ENCODE measurements at places on chromosomes 2 and 18. TPM values are rescaled to one million over a fixed set of nuclear protein-coding genes. Genes with fewer than 3 reads are reported as not detected.

The RAB6C gene
- 0.44 TPM for total RNA-seq

The IHH gene
- total RNA-seq: 3.8 TPM

The MEP1B gene
- not detected for total RNA-seq

The BOK gene
- 17.0 TPM for total RNA-seq

The MC5R gene
- total RNA-seq: 0.33 TPM

The NEU2 gene
- not detected for total RNA-seq

The GKN1 gene
- not detected for total RNA-seq

The OBSL1 gene
- total RNA-seq: 149 TPM

The TXNDC2 gene
- not detected for total RNA-seq

The LYPD6 gene
- total RNA-seq: 18.4 TPM

The TBR1 gene
- total RNA-seq: 1.7 TPM

The VWC2L gene
- total RNA-seq: 11.5 TPM

The CCDC68 gene
- total RNA-seq: 14.3 TPM

The DOK6 gene
- total RNA-seq: 43.5 TPM

The MTLN gene
- 18.3 TPM for total RNA-seq

The DNAH6 gene
- total RNA-seq: 2.5 TPM

The SOX11 gene
- 58.1 TPM for total RNA-seq

The RNF152 gene
- 49.1 TPM for total RNA-seq

The PLGLB1 gene
- total RNA-seq: 16.7 TPM

The G6PC2 gene
- total RNA-seq: 4.2 TPM

The GALNT14 gene
- 2.2 TPM for total RNA-seq

The TTC21B gene
- 109 TPM for total RNA-seq

The KLHL29 gene
- 31.6 TPM for total RNA-seq

The PROKR1 gene
- total RNA-seq: 3.1 TPM

The TTC27 gene
- total RNA-seq: 33.1 TPM

The ZNF2 gene
- total RNA-seq: 11.3 TPM

The ADGRF3 gene
- total RNA-seq: not detected

The CAPN14 gene
- total RNA-seq: 0.60 TPM

The PLCD4 gene
- 29.4 TPM for total RNA-seq

The RFX8 gene
- total RNA-seq: 1.5 TPM

The CLEC4F gene
- total RNA-seq: 9.1 TPM

The SLC23A3 gene
- 1.3 TPM for total RNA-seq

The MYO5B gene
- 56.7 TPM for total RNA-seq

The FBXO15 gene
- total RNA-seq: 4.5 TPM

The LYG2 gene
- not detected for total RNA-seq

The ABCG8 gene
- total RNA-seq: 0.27 TPM

The KCNK3 gene
- 40.4 TPM for total RNA-seq

The FSHR gene
- total RNA-seq: not detected

The LRP1B gene
- total RNA-seq: 9.5 TPM

The MRPL53 gene
- 17.5 TPM for total RNA-seq

The TXNL1 gene
- 71.1 TPM for total RNA-seq

The EMILIN1 gene
- 72.2 TPM for total RNA-seq

The LIMS2 gene
- total RNA-seq: 11.2 TPM

The CPO gene
- not detected for total RNA-seq

The SPAST gene
- 60.7 TPM for total RNA-seq

The TNFRSF11A gene
- total RNA-seq: 3.9 TPM
